ENCODE measurements at places on chromosomes 16 and 17.

GRCh38 chr16:81136390-81137335 lies 40.5 kb upstream of the GCSH start:
- DNase-seq: no peak

- DNase-seq: no peak
These were observed 58.2 kb upstream of the LHX1 start for GRCh38 chr17:36879027-36879426.

DNA sequence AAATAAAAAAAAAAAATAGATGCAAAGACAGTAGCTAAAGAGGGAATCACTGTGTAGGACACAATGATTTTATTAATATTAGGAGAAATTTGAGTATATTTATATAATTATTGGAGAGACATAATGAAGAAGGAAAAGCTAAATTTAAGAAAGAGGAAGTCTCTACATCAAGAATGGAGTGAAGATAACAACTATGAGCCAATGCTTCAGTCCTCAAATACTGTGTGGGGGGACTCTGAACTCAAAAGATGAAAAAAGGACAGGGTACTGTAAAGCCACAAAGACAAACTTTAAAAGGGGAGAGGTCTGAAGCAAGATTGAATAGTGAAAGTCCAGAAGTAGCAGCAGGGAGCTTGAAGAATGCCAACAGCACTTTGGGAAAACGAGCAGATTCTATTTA lies 44.7 kb downstream of the SKAP1 start:
- no peak for DNase-seq

DNA sequence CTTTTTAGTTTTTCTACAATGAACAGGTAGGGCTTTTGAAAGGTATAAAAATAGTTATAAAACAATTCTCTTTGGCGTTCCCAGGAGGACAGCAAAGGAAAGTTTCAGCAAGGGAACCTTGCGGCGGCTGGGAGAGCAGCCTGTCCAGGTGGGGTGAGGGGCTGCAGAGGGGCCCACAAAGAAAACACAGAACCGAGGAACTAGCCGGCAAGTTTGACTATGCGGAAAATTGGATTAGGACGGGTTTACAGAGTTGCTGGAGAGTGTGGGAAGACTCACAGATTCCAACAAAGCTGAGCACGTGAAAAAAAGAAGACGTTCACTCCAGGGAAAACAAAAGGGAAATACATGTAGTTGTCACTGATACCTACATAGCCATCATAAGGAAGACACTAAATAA lies 40.2 kb upstream of the METTL16 start:
- no peak for DNase-seq

GRCh38 chr16:83579436-83579835 lies 228.3 kb upstream of the HSBP1 start:
- DNase-seq: no peak

- no peak for DNase-seq
These were observed 41.4 kb upstream of the BHLHA9 start for GRCh38 chr17:1228781-1229348.

GRCh38 chr17:1186923-1187771 lies 7.4 kb upstream of the ABR start:
- DNase-seq: peak; percentile 34

GRCh38 chr17:78818932-78819331 lies 21.7 kb downstream of the USP36 start:
- DNase-seq: peak; percentile 43

GRCh38 chr16:28013392-28013791 lies 50.1 kb downstream of the GSG1L start:
- no peak for DNase-seq

GRCh38 chr16:88347656-88348376 lies 34.9 kb upstream of the ZNF469 start:
- no peak for DNase-seq

- no peak for DNase-seq
These were observed 1714.6 kb downstream of the TP53TG3F start for GRCh38 chr16:35174016-35174415.

DNA sequence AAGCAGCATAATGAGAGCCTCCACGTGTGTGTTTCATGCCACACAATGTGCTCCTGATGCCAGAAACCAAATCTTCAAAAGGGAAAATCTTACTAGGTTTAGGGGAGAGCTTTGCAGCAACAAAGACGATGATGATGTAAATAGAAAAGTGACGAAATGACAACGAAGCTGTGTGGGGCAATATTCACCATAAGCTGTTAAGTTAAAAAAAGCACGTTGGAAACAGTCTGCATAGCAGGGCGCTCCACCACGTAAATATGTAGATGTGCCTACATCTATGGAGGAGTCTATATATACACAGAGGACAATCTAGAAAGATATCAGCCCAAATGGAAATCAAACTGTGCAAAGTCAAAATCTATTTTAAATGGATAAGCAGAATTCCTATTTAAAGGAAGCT lies 61.0 kb downstream of the RPH3AL start:
- no peak for DNase-seq

GRCh38 chr17:39264119-39264518 lies 38.4 kb upstream of the STAC2 start:
- no peak for DNase-seq

GRCh38 chr17:6066183-6066948 lies 3.8 kb upstream of the WSCD1 start:
- no peak for DNase-seq

- no peak for DNase-seq
These were observed 25.6 kb downstream of the TTLL6 start for GRCh38 chr17:48791128-48792032.

GRCh38 chr16:78198288-78198687 lies 98.8 kb downstream of the WWOX start:
- DNase-seq: no peak

GRCh38 chr17:35894206-35894605 lies 14.0 kb upstream of the CCL5 start:
- no peak for DNase-seq

GRCh38 chr17:81514739-81515529 lies 2.3 kb upstream of the ACTG1 start:
- DNase-seq: no peak

GRCh38 chr17:75755990-75756389 lies 9.0 kb downstream of the GALK1 start:
- DNase-seq: no peak

DNA sequence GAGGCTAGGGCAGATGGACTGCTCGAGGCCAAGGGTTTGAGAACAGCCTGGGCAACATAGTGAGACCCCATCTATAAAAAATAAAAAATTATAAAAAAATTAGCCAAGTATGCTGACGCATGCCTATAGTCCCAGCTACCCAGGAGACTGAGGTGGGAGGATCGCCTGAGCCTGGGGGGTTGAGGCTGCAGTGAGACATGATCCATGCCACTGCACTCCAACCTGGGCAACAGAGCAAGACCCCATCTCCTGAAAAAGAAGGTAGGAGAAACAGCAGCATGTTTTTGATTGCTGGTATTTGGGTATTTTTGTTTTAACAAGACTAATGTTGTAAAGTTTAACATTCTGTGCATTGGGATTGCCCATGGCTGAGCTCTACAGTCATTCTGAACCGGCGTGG lies 8.9 kb upstream of the DDX19A start:
- no peak for DNase-seq

- no peak for DNase-seq
These were observed 4.0 kb downstream of the SUPT6H start for GRCh38 chr17:28665994-28666393.

DNA sequence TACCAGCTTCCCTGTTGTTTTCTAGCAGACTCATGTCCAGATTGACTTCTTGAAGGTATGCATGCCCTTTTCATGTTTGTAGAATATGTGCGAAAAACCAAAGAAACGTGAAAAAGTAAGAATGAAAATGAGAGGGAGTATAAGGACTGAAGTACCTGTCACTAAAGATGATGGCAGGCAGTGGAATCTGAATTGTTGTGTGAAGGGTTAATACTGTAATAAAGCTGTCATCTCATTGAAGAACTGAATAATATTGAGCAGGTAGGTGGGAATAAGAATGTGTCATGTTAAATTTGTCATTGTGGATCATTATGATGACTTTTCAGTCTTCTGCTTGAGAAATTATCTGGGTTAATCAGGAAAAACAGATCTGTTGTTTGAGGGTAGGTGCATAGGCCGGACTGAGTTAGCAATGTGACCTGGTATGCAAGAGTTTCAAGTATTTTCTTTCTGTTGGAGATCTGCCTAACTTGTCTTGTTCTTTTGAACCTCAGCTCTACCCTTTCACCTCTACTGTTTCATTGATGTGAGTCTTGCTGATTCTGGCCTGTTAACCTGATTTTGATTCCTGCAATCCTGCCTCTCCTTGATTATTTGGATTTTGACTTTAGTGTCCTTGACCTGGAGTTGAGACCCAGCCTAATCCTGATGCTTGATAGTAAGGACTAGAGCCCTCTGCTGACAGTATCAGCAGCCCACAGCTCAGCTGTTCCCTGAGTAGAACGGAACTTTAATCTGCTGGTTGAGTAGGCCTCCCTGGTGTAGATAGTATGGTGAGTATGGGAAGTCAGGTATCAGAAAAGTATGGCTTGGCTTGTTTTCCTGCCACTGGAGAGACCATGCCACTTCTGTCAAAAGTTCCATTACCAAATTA lies 64.6 kb downstream of the MAP2K4 start:
- no peak for DNase-seq

- no peak for DNase-seq
These were observed 65.2 kb upstream of the SMIM36 start for GRCh38 chr17:55576237-55576995.

GRCh38 chr16:80836202-80836601 lies 31.8 kb upstream of the CDYL2 start:
- no peak for DNase-seq

DNA sequence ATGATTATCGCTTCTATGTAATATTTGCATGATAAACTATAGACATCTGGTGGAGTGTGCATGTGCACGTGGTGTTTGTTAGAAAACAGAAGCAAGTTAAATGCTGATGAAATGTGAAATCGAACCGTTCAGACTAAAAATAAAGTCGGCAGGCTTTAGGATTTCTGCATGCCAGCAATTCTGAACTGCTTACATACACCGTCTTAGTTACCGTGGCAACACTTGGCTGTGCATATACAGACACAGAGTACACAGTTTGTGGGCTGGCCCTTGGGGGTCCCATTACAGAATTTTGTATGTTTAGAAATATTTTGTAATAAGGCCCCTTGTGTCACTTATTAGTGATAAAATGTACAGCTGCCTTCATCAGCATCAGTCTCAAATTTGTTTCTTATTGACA lies 605.5 kb downstream of the RBFOX1 start:
- DNase-seq: no peak

GRCh38 chr17:21239680-21240368 lies 13.4 kb downstream of the NATD1 start:
- no peak for DNase-seq

GRCh38 chr17:63772801-63773271 lies 561 bp downstream of the CCDC47 start:
- DNase-seq: no peak

- no peak for DNase-seq
These were observed 87.9 kb downstream of the ABR start for GRCh38 chr17:1091900-1092299.

DNA sequence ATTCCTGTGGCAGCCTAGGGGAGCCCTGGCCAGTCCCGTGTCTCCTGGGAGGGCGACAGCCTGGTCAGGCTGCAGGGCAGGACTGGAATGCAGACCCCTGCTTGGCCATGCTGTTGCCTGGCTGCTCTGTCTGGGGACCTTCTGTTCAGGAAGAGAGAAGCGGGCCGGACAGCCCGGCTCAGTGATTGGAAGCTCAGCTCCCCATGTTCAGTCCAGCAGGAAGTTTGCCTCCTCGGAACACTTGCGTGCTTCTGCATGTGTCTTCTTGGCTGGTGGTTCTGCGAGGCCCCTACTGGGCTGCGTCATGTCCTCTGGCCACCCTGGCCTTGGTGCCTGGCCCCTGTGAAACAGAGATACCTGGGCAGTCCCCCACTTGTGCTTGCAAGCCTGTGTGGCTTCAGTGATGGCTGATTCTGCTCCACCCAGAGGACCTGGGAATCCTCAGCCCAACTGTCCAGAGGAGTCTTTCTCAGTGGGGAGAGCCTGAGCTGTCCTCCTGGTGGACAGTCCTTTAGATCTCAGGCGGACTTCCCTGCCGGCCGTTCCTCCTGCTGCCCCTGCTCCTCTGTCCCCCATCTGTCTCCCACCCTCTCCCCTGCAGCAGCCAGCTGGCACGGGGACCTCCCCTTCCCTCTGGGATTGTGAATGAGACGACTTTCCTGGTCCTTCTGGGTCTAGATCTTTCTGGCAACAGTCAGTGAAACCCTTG lies 279.5 kb downstream of the SEC14L1 start:
- DNase-seq: no peak

GRCh38 chr17:81481073-81481799 lies 31.4 kb downstream of the ACTG1 start:
- peak; percentile 24 for DNase-seq

DNA sequence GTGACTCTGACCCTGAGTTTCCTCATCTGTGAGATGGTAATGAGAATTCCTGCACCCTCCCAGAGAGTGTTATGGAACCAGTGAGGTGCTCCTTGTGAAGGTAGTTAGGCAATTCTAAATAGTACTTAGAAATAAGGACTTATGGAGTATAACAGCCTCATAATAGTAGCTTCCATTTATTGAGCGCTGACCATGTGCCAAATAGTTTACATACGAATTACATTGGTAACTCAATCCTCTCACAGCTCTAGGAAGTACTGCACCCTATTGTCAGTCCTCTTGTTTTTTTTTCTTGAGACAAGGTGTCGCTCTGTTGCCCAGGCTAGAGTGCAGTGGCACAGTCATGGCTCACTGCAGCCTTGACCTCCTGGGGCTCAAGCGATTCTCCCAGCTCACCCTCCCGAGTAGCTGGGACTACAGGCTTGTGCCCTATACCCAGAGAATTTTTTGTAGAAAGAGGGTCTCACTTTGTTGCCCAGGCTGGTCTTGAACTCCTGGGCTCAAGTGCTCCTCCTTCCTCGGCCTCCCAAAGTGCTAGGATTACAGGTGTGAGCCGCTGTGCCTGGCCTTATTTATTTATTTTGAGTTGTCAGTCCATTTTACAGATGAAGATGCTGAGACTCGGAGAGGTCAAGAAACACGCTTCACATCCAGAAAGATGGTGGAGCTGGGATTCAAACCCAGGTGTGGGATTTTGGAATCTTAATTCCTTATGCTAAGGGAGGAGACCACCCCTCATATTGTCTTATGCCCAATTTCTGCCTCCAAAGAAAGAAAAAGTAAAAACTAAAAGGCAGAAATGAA lies 2.9 kb downstream of the TNS4 start:
- no peak for DNase-seq

GRCh38 chr16:89931305-89931896 lies 8.3 kb downstream of the TUBB3 start:
- no peak for DNase-seq

DNA sequence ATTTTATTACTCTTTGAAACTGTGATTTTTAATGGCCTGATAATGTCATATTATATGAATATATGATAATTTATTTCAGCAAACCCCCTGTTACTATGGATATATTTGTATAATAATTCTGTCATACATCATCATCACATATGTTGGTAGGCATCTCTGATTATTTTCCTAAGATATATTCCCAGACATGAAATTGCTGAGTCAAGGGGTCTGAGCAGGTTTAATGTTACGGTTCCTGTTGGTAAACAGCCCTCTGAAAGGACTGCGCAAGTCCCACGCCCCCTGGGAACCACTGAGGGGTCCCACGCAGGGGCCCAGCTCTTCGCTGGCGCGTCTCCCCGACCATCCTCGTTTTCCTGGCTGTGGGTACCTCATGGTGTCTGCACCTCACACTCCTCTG lies 24.2 kb downstream of the SLC13A5 start:
- DNase-seq: no peak

- DNase-seq: no peak
These were observed 349.4 kb downstream of the SLC39A11 start for GRCh38 chr17:72743037-72743467.

- no peak for DNase-seq
These were observed 2.4 kb upstream of the CACNA1H start for GRCh38 chr16:1150511-1150982.

- no peak for DNase-seq
These were observed 2.2 kb upstream of the UBE2Z start for GRCh38 chr17:48905987-48906515.

- no peak for DNase-seq
These were observed 6.3 kb downstream of the UBE2O start for GRCh38 chr17:76446449-76447231.

Data from activated naive CD4-positive, alpha-beta T cell (primary cell).